ENCODE measurements at places on chromosomes 6 and 20.

- DNase-seq, result no peak
Observed at GRCh38 chr20:19734811-19735210, 23.2 kb upstream of the RIN2 start.

GRCh38 chr6:165695722-165696515 lies 32.9 kb upstream of the PDE10A start:
- no peak for DNase-seq

GRCh38 chr6:31378721-31379103 lies 21.7 kb upstream of the HLA-B start:
- DNase-seq, result no peak

- DNase-seq, result no peak
Observed at GRCh38 chr6:63267828-63268227, 52.0 kb downstream of the LGSN start.

GRCh38 chr6:77740380-77740779 lies 87.5 kb downstream of the MEI4 start:
- DNase-seq, result no peak

- DNase-seq, result peak; percentile 59
Observed at GRCh38 chr20:34834459-34834893, 9.0 kb upstream of the NCOA6 start.

GRCh38 chr6:7747433-7747832 lies 21.5 kb downstream of the BMP6 start:
- DNase-seq, result no peak

DNA sequence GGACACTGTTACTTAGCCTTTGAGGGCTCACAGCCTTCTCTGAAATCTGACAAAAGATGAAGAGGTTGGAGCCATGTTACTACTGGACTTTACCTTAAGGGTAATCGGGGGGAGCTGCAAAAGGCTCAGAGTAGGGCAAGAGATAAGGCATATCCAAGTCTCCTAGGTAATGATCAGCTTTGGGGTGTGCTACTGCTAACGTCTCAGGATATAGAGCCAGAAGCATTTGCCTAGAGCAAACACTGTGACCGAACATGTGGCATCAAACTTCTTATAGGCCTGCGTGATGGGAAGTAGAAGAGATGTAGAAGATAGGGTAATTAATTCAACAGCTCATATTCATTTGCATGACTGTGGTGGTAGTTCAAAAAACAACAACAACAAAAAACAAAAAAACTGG lies 11.1 kb downstream of the UBE2V1 start:
- DNase-seq, result no peak

GRCh38 chr6:148761527-148762011 lies 14.7 kb downstream of the UST start:
- DNase-seq, result no peak

DNA sequence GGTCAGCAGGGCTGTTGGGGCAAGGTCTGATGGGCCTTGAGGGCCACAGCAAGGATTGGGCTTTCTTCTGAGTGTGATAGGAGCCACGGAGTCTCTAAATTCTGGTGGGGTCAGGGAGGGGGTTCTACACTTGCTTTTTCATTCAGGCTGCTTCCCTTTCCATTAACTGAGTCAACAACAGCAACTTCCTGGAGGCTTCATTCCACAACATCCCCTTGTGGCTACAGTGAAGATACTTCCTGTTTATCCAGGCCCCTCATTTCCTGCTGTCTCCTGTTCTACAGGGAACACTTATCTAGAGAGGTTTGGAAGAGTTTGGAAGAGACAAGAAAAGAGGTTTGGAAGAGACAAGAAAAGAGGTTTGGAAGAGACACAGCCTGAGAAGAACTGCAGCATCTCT lies 144.8 kb upstream of the ENPP5 start:
- no peak for DNase-seq

DNA sequence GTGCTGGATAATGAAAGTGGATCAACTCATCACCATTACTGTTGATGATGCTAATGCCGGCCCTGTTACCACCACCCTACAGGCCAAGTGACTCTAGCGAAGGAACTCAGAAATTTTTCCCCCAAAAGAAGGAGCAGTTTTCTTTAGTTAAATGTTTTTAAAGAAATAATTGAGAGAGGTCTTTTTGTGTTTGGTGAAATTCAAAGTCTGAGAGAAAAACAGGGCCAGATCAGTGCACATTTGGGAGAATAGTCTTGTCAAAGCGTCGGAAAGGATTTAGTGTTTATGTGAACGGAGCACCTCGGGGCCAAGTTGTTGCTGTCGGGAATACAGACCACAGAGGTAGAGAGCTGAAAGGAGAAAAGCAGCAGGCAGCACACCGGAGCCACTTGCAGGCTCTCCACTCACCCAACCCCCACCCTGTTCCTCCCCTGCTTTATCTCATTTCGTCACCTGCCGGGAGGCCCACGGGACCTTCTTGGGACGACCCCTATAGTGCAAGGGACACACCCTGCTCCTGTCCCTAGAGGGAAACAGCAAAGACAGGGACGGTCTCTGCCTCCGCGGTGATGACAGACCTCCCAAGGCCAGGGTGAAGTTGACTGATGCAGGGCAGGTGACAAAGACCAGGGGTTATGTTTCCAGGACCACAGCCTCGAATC lies 6.8 kb downstream of the TFAP2B start:
- no peak for DNase-seq

DNA sequence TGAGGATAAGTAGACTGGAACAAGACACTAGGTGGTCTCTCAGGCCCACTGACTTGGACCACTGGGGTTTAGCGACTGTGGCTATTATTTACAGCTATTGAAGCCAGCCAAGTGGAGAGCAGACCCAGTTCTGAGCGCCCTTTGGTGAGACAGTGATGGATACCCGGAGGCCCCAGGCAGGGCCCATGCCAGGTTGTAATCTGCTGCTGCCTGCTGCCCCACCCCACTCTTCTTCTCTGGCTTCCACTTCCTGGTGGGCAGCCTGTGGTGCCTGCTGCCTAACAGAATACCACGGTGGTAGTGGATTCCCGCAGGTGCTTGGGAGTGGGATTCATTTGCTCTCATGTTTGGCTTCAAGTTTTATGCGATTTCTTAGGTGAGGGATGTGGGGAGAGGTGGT lies 570 bp downstream of the RAB44 start:
- DNase-seq, result no peak

DNA sequence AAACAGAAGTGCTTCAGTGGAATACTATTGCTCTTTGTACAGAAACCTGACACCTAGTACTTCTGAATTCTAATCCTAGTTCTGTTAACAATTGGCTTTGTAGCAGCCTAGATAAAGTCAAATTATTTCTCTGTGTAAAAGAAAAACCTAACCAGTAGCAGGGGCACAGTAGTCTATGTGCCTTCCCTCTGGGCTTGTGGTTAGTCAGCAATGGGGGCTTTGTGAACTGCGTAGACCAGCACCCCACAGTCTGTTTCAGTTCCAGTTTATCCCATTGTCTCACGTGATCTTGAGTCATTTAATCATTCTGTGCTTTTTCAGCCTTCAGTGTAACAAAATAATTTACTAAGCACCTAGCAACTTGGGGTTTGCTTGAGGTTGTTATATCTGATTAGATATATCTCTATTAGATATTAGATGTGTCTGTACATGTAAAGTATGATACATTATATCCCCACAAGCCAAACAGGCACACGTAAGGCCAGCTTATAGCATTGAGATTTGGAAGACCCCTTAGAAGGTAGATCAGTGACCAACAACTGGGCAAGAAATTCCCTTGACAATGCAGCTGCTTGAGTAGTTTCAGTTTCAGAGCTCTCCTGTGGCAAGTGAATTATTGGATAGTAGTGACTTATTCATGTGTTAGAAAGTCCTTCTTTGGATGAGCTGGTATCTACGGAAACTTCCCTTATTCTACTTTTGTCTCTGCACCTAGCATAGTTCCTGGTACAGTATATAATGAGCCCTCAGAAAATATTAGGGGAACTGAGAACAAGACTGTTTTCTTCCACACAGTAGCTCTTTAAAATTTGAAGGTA lies 27.9 kb upstream of the CCR6 start:
- DNase-seq, result no peak

DNA sequence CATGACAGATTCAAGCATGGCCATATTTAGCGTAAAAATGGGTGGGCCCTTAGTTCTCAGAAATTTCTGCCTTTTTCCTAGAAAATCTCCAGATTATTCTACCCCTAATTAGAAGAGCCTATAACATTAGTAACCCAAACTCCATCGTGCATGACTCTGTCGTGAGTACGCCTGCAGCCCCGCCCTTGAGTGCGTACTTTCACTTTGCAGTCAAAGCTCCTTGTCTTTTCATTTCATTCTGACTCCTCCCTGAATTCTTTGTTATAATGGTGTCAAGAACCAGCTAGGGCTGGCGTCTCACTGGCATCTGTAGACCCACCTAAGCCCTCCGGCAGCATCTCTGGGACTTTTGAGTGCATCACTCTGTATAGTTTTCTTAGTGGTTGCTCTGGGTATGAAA lies 61.7 kb upstream of the NOX3 start:
- no peak for DNase-seq

All from AML-193 (cell line).